ENCODE measurements at places on chromosomes 5 and 9. TPM values are rescaled to one million over a fixed set of nuclear protein-coding genes. Genes with fewer than 3 reads are reported as not detected.

EXOSC3 gene
- total RNA-seq = 55.6 TPM

SPATA6L gene
- total RNA-seq = not detected

CD180 gene
- total RNA-seq = not detected

ENTPD2 gene
- total RNA-seq = not detected

IFNB1 gene
- total RNA-seq = not detected

GNE gene
- total RNA-seq = 22.0 TPM

SLC27A6 gene
- not detected for total RNA-seq

IQGAP2 gene
- 0.15 TPM for total RNA-seq

BTNL8 gene
- 0.32 TPM for total RNA-seq

TAF11L5 gene
- not detected for total RNA-seq

PTPA gene
- 82.9 TPM for total RNA-seq

IL13 gene
- not detected for total RNA-seq

PRUNE2 gene
- total RNA-seq = 0.35 TPM

UTP15 gene
- 41.0 TPM for total RNA-seq

FAM169A gene
- total RNA-seq = 15.8 TPM

ADAMTS12 gene
- total RNA-seq = 0.92 TPM

PCDHGA1 gene
- 0.72 TPM for total RNA-seq

RLN2 gene
- not detected for total RNA-seq

EQTN gene
- total RNA-seq = not detected

SUSD3 gene
- 0.27 TPM for total RNA-seq

N4BP3 gene
- 0.27 TPM for total RNA-seq

NSG2 gene
- 0.10 TPM for total RNA-seq

AQP3 gene
- 2.6 TPM for total RNA-seq

SNCAIP gene
- 0.12 TPM for total RNA-seq

CCNG1 gene
- total RNA-seq = 296 TPM

SLC24A2 gene
- total RNA-seq = not detected

RECK gene
- 3.6 TPM for total RNA-seq

CARTPT gene
- not detected for total RNA-seq

SPINK13 gene
- 2.8 TPM for total RNA-seq

CATSPER3 gene
- total RNA-seq = 0.40 TPM

TRIP13 gene
- total RNA-seq = 35.1 TPM

PPIC gene
- total RNA-seq = 10.9 TPM

NINJ1 gene
- 74.2 TPM for total RNA-seq

SPEF2 gene
- total RNA-seq = 2.9 TPM

PCDHGA5 gene
- 0.62 TPM for total RNA-seq

PCA3 gene
- total RNA-seq = not detected

AGXT2 gene
- not detected for total RNA-seq

PURA gene
- 10.2 TPM for total RNA-seq

S1PR3 gene
- total RNA-seq = 3.3 TPM

CXXC5 gene
- 13.2 TPM for total RNA-seq

CCDC187 gene
- total RNA-seq = 0.05 TPM

NUTM2F gene
- total RNA-seq = not detected

PCDHGA10 gene
- 5.1 TPM for total RNA-seq

UBQLN1 gene
- 114 TPM for total RNA-seq

PCDHB14 gene
- total RNA-seq = 2.7 TPM

CCDC180 gene
- total RNA-seq = 1.9 TPM

KIF4B gene
- total RNA-seq = not detected

Data from NCI-H460 (cell line).